ENCODE measurements at places on chromosomes 16 and 17.
A peak's percentile ranks its signal among the peaks of the same experiment; 100 is the strongest.

DNA sequence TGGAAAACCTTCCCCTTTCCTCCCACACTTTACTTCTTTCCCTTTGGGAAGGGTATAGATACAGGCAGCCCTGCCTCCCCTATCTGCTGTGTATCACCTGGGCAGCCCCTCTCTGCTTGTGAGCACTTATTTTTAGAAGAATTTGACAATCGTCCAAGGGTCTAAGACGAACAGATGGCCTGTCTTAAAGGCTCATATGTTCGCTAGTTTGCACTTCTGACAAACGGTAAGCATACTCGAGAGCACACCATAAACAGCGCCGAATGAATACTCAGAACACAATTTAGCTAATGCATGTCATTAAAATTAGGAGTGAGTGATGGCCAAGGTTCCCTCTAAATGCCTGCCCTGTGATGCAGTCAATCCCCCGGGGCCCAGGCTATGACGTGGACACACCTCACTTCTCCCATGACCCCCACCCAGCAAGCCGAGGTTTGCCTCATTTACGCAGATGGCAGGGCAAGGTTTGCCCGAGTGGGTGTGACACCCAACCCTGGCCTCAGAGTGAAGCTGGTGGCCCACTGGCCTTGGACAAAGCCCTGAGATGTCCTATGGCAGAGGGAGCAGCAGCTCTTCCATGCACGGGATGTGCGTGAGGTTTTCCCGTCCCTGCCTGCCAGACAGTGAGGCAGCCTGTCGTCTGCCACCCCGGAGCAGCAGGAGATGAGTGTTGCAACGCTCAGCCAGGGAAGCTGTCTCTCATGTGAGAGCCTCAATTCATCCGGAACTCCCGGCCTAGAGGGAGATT lies 125.2 kb downstream of the C16orf78 start:
- no peak for DNase-seq

DNA sequence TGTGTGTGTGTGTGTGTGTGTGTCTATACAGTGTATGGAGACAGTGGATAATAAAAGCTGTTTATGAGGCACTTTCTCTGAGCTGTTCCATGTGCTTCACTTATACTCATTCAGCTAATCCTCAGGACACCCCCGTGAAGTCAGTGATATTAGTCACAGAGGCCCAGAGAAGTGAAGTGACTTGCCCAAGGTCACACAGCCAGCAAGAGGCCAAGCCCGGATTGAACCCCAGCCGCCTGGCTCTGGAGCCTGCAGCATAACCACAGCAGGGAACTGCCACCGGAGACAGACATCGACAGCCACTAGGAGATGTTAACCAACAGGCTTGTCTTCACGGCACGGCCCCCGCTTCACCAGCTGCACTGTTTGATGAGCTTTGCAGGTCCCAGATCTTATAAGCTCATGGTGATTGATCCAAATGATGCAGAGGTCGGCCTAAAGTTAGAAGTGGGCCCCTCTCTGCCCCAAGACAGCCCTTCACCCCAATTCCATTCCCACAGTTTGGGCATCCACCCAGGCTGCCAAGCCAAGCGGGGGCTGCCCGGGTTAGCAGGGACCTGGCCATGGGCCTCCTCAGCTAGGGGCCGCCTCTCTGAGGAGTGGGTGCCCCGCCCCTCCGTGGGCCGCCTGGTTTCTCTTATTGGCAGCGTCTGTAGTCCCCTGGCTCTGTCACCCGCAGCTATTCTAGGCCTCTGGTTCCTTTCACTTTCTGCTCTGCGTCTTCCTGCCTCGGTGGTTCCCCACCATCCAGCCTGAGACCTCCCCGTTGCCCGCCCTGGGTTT lies 30.9 kb downstream of the SOCS1 start:
- no peak for DNase-seq

GRCh38 chr17:332558-333322 lies 19.9 kb downstream of the RPH3AL start:
- DNase-seq: no peak

DNA sequence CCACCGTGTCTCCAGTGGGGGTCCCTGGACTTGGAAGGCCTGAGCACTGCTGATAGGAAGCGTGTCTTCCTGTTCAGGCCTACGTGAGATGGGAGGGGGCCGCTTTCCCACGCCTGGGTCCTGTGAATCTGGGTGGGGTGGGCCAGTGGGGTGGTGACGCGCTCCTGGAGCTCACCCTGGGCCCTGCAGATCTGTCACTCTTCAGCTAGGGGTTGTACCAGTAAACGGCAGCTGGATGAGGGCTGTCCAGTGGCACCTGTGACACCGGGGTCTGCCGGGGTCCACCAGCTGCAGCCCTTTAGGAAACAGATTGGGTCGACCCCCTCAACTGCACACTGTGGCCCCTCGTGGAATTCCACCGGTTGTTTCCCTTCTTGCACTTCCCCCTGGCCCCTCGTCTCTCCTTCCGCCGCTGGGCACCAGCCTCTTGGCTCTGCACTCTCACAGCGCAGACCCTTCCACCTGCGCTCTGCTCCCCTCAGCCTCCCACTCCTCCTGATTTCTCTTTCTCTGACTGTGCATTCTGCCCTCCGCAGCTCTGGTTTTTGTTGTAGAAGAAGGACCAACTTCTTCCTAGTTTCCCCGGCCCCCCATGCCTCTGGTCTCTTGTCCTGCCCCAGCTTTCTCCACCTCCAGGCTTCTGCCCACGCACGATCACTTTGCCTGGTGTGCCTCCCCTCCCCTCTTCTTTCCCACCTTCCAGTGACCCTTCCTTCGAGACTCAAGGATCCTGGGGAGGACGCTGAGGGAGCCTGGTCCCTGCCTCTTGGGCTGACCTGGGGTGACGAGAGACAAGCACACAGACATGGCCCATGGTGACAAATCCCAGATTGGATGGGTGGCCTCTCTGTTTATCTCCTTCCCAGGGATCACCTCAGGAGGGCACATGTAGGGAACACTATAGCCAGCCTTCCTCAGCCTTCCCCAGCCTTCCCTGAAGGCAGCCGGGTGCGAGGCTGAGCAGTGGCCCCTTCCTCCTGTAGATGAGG lies 4.8 kb downstream of the MRC2 start:
- DNase-seq: no peak

DNA sequence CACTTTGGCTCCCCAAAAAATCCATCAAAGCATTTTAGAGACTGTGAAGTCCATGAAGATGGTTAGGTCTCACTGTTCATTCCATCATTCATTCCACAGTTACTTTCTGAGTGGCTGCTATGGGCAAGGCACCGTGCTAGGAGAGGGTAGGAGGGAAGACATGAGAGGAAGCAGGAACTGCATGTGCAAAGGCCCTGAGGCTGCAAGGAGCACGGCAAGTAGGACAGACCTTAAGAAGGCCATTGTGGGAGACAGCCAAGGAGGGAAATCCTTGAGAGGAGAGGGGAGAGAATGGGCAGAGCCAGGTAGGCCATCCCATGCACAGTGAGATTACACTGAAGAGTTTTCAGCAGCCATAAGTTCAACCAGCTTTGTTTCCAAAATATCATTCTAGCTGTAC lies 196.2 kb upstream of the DYNLRB2 start:
- DNase-seq: no peak

GRCh38 chr17:70343114-70343513 lies 173.8 kb downstream of the KCNJ2 start:
- DNase-seq: no peak

- DNase-seq: no peak
These were observed 13.2 kb downstream of the USP6 start for GRCh38 chr17:5128905-5129535.

- DNase-seq: no peak
These were observed 83.8 kb downstream of the KATNIP start for GRCh38 chr16:27633721-27634120.

GRCh38 chr17:29840884-29841283 lies 89.1 kb downstream of the SSH2 start:
- peak; percentile 18 for DNase-seq

- DNase-seq: peak; percentile 16
These were observed 102.0 kb downstream of the GRIN2A start for GRCh38 chr16:10080051-10080772.

- no peak for DNase-seq
These were observed 1060.2 kb downstream of the CDH11 start for GRCh38 chr16:64061621-64062020.

DNA sequence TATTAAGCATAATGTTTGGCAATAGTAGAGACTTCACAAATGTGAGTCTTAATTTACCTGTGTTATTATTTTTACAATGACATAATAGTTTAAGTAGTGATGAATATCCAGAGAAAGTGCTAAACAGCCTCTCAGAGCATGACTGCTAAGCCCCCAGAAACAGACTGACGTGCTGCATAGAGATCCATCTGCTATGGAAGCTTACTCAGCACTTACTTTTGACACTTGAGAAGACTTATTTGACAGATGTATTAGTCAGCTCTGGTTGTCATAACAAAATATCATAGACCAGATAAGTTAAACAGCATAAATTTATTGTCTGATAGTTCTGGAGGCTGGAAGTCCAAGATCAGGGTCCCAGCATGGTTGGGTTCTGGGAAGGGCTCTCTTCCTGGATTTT lies 334.9 kb upstream of the MON1B start:
- peak; percentile 1 for DNase-seq

GRCh38 chr16:50313596-50314478 lies 47.5 kb downstream of the ADCY7 start:
- DNase-seq: no peak

DNA sequence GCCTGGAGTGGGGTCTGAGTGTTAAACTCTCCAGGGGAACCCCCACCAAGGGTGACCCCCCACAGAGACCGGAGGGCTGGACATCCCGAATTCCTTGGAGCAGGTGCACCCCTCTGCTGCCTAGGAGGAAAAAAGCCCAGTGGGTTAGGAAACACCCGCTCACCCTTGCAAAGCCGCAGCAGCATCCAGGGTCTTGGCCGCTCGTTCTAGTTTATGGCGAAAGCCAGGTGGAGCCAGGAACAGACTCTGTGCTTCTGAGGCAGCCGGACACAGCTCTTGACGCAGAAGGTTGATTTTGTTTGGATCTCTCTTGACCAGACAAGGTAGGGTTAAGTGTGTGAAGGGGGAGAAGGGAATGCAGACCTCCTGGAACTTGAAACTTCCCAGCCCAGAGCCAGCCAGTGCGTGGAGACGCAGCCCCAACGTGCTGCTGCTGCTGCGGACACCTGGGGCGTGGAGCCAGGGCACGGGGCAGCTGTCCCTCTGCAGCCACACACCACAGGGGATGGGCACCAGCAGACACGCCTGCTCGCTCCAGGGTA lies 154.5 kb downstream of the LAT start:
- DNase-seq: no peak

- DNase-seq: no peak
These were observed 7.8 kb upstream of the CCL15 start for GRCh38 chr17:36008998-36009665.

DNA sequence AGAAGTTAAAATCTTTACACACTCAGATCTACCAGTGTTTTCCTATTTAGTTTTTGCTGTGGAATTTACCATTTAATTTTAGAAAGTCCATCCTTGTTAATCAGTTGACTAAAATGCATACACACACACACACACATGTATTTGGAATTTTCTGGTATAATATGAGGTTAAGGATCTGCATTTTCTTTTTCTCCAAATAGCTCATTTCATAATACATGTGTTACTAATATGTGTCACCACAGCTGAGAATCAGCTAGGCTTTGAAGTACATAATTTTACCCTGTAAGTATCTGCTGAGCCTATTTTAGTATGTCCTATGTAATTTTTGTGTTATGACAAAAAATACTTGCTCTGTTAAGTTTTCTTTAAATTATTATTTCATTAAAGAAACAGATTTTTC lies 143.2 kb downstream of the PHKB start:
- no peak for DNase-seq

- no peak for DNase-seq
These were observed 47.1 kb upstream of the TRAP1 start for GRCh38 chr16:3764409-3764808.

DNA sequence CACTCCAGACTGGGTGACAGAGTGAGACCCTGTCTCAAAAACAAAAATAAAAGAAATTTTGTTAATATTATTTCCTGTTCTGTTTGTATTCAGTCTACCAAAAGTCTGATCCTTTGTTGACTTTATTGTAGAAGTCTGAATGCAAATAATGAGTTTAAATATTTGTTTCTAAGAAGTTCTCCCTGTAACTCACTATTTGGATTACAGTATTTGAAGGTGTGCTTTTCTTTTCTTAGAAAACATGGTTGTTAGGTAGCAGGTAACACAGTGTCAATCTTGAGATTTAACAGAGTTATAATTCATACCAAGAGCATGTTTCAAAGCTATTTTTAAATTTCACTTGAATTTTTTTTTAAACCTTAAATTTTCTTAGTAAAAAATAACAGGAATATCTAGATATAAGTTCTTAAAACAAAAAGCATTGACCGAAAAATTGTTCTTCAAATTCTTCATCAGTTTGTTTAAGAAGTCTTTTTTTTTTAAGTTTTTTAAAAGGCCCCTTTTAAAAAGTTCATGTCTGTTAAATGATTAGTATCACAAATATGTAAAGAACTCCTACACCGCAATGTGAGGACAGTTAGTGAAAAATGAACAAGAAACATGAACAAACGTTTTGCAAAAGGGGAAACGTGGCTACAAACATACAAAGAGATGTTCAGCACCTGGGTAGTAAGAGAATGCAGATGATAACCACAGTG lies 35.0 kb downstream of the GAN start:
- DNase-seq: no peak

GRCh38 chr17:19533036-19533717 lies 477 bp upstream of the SLC47A1 start:
- DNase-seq: no peak

DNA sequence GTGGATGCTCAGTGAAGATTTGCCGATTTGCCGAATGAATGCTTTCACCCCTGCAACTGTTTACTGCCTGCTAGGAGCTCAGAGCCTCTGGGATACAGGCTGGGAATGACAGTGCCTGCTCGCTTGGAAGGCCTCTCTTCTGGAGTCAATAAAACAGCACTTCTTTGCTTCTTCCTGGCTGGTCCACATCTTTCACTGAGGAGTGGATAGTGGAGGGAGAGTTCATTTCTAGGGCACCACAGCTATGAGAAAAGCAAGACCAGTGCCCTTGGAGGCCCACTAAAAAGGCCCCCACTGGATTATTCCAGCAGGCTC lies 3.1 kb upstream of the USP7 start:
- no peak for DNase-seq

- DNase-seq: no peak
These were observed 25.3 kb downstream of the CDH13 start for GRCh38 chr16:82651921-82652601.

- DNase-seq: peak; percentile 42
These were observed 1.5 kb downstream of the CLDN7 start for GRCh38 chr17:7260651-7261378.

DNA sequence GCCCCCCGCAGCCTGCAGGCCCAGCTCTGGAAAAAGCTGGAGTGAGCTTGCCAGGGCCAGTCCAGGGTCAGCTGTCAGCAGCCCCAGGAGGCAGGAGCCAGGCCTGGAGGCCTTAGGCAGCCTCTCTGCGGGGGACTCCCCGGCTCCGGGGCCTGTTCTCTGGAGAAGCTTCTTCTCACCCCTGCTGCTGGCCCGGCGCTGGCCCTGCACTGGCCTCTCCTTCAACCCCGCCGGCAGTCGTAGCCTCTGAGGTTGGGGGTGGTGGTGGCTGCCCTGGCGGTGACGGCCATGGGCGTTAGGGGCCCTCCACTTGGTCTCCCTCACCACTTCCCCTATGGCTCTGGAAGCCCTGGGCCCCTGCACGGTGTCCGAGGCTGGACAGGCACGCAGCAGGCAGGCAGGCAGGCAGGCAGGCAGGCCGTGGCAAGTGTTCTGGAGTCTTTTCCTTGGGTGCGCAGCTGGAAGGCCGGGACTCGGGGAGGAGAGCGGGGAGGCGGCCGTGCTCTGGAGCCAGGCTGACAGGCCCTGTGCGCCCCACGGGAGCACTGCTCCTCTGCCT lies 2.1 kb downstream of the FOXF1 start:
- DNase-seq: no peak

All from RKO (cell line).